Hypothalamus (tissue), 51 donors: ENCODE measurements at places on chromosomes 12 and 14.
A peak's percentile ranks its signal among the peaks of the same experiment; 100 is the strongest.

DNA sequence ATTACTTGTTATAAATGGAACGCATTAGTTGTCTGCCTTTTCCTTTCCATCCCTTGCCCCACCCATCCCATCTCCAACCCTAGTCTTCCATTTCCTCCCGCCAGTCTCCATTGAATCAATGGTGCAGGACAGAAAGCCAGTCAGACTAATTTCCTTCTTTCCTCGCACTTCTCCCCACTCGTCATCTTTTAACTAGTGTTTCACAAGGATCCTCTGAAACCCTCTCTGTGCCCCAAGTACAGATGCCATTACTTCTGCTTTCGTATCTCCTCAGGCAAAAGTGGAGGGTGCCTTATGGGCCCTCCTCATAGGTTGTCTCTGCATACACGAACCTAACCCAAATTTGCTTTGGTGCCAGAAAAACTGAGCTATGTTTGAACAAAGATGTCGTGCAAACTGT lies 4.2 kb downstream of the DAZAP2 start:
- DNase-seq, result no peak

- no peak for DNase-seq
Measured at GRCh38 chr14:95533391-95533821, 1.4 kb upstream of the GLRX5 start.

DNA sequence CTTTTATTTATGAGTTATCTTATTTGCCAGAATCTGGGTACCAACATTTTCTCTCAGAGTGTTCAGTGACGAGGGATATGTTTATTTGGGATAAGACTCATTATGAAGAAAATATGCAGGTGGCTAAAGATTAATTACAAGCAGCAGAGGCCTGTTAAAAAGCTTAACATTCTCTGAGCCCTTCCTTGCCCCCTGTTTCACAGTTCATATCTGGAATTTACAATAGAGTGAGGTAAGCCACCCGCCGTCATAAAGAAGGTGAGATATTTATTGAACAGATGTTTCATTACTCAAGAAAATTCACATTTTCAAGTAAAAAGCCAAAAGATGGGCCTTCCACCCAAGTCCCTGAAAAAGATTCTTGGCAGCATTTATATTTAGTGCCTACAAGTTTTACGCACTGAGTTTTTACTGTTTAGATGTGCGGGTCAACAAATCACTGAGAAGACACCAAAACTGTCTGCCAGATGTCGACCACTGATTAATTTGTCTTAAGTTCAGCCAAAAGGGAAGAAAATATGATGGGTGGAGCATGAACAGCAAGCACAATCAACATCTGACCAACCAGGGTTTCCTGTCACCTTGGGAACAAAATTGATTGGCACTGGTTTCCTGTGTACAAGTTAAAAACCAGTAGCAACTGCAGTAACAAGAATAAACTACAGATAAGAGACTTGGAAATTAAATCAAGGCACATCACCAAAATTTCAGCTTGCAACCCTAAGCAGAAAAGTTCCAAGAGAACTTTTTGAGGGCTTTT lies 85.5 kb upstream of the PTPRB start:
- no peak for DNase-seq

GRCh38 chr12:20415641-20416040 lies 47.3 kb downstream of the PDE3A start:
- DNase-seq, result no peak

DNA sequence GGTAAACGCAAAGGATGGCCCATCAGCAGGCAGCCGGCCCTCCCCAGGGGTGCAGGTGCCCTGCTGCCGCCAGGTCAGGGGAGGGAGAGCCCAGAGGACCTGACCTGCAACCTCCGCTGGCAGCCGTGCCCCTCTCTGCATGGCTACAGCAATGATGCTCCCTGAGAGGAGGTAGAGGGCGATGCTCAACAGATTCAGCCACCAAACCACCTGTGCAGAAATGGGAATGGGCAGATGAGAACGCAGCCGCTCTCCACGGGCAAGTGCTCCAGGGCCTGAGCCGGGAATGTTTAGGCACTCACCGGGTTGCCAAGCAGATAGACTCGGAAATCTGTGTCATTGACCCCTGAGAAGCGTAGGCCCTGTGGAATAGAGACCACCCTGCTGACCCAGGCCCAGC lies 8.7 kb upstream of the NGB start:
- DNase-seq, result no peak

DNA sequence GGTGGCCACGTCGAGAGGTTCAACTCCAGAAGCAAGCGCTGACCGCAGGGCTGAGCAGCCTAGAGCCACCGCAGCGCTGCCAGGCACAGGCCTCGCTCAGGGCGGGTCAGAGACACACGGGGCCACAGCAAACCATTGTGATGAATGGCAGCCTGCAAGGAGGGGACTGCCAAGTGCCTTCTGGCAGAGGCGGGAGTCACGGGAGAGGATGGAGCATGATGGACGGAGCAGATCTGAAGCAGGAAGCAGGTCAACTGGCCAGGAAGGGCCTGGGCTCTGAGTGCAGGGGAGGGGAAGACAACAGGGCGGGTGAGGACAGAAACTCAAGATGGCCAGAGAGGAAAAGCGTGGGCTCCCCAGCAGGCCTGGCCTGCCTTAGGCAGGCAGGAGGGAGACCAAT lies 49.8 kb downstream of the CDC42BPB start:
- DNase-seq, result peak; percentile 85

DNA sequence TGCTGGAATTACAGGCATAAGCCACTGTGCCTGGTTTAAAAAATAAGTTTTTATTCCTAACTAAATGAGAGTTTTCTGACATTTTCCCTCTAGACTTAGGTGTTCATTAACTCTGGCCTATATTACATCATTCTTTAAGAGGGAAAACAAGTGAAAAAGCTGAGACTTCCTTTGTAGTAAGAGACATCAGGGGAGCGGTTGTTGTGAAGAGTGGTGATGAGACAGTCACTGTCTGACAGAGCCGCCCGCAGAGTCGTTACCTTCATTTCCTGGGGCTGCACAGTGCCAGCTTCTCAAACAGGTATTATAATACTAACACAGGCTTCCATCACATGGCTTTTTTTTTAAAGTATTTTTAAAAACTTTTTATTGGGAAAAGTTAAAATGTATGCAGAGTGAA lies 19.7 kb upstream of the TDRD9 start:
- no peak for DNase-seq
